ENCODE measurements at places on chromosomes 16 and 17. TPM values are rescaled to one million over a fixed set of nuclear protein-coding genes. Genes with fewer than 3 reads are reported as not detected.

DNA sequence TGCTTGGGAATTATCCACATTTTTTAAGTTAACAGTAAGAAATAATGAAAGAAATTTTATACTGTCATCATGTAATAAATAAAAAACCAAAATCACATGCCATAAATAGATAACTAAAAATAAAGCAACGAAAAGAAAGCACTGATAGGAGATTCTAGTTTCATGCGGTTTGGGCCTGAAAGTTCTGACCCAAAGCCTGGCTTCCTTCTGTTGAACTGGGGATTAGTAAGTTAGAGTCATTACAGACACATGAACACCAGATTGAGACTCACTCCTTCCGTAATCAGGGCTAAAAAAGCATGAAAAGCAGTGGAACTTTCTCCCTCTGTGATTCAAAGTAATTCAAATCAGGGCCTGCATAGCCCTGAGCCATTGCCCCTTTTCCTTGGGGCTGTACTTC is 13.2 kb upstream of the SLC6A2 start:
- DNase-seq, result no peak

Gene C17orf50
- total RNA-seq, result not detected

DNA sequence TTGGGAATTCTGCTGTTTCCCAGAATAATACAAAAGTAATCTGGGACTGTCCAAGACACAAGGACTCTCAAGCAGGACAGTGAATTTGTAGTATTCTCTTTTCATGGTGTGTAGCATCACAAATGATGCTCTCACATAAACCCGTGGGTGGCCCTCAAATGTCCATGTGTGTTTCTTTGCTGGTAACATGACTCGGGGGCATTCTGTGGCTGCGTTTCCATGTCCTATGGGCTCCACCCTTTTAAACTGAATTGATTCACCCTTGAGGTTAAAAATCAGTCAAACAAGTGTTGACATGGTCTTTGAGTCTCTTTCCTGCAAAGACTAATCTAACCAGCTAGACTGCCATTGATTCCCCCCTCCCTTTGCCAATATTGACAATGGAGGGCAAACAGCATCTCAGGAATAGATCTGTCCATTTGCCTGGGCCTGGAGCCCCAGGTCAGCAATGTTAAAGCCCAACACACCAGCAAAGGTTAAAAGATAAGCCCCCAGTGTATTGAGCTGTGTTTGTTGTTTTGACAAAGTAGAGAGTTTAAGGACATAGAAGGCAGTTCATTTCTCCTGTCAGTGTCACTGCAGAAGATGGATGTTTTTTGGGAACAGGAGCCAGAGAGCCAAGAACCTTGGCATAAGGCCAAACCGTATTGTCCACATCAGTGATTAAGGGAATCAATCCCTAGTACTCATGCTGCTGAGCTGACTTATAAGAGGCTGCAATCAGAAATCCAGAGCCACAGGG is 117.1 kb upstream of the COX10 start:
- no peak for DNase-seq

Gene NOXO1
- 0.19 TPM for total RNA-seq

Gene KRTAP9-4
- not detected for total RNA-seq

GRCh38 chr16:73037845-73038570 is 9.9 kb downstream of the ZFHX3 start:
- DNase-seq, result no peak

GRCh38 chr17:67021743-67022450 is 22.5 kb upstream of the CACNG1 start:
- no peak for DNase-seq

Gene LGALS9C
- not detected for total RNA-seq

Gene CCL16
- total RNA-seq, result not detected

DNA sequence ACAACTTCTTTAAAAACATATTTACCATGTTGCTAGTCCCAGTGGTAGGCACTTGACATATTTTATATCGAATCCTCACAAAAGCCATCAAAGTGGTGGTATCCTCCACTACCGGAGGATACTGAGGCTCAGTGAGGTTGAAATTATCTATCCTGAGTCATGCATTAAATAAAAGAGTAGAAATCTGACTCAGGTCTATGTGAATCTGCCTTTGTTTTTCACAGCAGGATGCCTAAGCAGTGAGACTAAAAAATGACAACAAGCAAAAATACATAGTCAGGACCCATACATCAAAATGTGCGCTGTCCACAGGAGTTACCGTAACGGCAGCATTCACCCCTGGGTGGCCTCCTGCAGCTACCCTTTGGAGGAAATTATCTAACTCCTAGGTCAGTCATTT is 17.7 kb downstream of the BRD7 start:
- DNase-seq, result peak; percentile 32

Gene HS3ST3A1
- 139 TPM for total RNA-seq

Gene CMTM2
- total RNA-seq, result not detected

Gene LITAFD
- total RNA-seq, result not detected

- no peak for DNase-seq
These were observed 865.9 kb downstream of the KCNJ2 start for GRCh38 chr17:71035226-71035625.

Data from A172 (cell line).